ENCODE measurements at places on chromosomes 5 and 9.

GRCh38 chr5:114060866-114061265 is 301.0 kb upstream of the KCNN2 start:
- DNase-seq = no peak

DNA sequence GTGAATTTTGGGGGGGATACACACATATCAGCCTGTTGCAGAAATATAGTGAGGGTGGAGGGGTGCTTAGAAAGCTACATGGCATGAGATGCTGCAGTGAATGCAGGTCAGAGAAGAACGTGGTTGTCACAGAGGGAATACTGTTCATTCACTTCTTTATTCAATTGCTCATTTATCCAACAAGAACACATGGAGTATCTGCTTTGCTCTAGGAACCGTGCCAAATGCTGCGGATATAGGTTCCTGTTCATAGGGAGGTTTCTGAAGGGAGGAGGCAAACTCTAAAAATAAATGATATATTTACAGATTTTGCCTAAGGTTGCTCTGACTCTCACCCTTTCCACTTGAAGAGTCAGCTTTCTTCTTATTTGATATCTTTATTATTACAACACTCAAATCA is 444.3 kb upstream of the CLINT1 start:
- DNase-seq = peak; percentile 16

DNA sequence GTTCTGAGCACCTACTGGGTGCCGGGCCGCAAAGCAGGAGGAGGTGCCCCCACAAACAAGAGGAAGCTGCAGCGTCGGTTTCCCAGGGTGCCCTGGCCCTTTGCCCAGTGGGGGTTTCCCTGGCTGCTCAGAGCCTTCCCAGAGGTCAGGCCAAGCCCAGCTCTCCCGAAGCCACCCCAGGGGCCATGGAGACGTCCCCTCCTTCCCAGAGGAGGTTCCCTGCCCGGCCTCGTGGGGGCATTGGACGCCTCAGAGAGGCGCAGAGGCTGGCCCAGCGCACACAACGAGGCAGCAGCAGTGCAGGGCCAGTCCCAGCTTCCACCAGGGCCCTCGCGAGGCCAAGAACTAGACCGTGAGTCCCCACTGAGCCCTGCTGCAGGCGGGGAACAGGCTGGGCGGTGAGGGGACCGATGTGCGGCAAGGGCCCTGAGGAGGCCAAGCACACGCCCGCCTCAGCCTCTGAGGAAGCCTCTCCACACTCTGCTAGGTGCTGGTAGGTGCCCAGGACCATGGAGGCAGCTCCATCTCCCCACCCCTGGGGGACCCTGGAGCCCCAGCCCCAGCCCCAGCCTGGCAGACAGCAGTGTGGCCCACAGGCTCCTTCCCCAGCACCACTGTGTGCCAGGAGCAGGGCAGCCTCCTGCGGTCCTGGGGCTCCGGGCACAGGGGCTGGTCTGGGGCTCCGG is 7.0 kb downstream of the DIPK1B start:
- no peak for DNase-seq

DNA sequence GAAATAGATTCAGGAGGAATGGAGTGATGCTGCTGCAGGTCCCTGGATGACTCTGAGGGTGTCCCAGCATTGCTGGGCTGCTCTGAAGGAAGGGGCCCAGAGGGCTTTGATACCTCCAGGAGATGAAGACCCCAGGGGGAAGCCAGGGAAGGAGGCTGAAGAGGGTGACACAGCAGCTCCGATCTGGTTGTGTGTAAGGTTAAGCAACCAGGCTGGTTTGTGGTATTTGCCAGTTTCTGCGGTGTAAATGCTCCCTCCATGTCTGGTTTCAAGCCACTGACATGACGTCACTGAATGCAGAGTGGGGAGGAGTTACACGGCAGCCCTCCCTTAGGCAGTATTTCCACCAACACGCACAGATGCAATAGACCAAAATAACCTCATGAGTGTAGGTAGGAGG is 40.0 kb upstream of the ORM1 start:
- peak; percentile 36 for DNase-seq

DNA sequence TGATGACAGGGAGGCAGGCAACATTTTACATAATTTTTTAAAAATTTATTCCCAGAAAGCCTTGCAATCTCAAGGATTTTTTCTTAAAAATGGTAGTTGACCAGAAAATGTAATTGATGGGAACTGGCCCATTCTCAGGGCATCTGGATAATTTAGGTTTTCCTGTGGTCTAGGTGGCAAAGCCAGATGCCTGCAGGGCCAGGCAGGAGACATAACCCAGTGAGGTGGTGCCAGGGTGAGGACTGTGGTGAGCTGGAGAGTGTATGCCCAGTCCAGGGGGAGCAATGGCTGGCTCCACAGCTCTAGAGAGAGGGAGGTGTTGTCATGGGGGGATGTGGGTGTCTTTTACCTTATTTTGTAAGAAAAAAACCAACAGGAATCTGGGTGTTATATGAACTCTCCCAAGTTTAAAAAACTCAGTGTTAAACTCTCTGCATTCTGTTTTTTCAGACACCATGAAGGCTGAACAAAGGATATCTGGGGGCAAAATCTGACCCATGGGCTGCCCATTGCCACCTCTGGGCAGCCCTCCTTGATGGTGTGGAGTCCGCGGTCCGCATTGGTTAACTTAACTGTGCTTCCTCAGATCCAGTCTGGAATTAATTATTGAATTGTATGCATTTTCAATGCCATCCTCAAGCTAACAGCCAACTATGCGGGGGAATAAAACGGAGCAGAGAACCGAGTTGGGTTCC is 43.9 kb downstream of the BOD1 start:
- DNase-seq = no peak

DNA sequence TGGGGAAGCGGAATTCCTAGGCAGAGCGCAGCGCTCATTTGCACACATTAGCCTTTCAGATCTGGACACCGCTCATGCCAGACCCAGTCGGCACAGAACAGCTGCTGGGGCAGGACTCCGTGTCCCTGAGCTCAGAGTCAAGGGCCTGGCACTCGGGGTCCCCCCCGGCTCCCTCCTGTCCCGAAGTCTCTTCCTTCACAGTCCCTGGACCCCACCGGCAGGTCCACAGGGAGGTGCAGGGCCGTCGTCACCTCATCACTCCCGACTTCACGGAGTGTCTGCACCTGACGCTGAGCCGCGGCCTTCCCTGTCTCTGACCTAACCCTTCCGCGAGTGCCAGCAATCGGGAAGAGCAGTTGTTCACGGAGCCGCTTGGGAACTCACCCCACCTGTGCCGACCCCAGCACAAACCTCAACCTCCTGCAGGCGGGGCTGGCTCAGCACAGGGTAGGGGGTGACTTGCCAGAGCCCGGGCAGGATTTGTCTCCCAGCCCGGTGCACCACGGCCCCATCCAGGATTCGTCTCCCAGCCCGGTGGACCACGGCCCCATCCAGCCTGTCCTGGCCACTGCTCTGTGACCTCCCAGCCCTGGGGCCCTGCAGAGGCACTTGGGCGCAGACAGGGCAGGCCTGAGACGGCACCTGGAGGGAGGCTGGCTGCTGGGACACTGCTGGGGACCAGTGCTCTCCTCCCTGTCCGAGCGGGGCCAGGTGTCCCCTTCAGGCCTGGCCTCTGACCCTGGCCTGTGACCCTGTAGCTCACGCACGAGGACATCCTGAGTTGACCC is 9.9 kb upstream of the SLC9A3 start:
- no peak for DNase-seq

DNA sequence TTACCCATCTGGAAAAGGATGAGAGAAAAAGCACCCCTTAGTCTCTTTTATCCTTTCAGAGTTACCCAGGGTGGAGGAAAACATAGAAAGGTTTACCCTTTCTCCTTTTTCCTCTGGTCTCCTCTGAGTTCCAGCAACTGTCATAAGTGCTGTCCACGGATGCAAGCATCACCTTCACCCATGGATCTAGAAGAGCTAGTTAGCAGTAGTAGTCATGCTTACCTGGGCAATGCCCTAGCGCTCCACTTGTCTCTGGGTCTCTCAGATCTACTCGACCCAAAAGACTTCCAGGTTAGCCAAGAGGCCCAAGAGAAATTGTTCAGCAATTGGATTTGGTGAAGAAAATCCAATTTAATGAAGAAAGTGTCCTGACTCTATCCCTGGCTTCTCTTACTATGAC is 656.2 kb upstream of the PTPRD start:
- DNase-seq = no peak

DNA sequence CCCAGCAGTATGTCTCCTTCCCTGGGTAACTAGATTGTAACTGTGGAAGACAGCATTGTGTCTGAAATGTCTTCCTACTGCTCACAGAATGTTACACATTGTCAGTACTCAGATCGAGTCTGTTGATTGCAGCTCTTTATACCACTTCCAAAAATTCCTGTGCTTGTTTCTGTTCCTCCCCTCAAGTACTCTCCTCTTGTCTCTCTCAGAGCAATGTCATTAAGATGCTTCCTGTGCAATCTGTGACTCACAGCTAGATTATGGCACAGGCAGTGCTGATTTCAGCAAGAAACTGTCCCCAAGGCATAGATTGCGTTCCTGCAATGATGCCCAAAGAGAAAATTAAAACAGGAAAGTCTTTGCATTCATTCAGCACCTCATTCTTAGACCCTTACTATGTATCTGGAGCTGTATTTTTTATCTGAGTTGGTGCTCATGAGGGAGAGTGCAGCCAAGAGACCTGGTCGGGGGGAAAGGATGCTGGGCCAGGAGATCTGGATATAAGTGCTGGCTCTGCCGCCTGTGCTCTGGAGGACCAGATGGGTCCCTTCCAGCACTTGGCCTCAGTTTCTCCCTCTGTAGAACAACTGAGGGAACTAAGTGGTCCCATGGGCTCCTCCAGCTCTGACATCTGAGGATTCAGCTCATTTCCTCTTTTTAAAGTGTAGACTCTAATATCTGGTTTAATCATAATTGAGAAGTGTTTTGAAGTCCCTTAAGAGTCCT is 40.8 kb upstream of the GNPDA1 start:
- peak; percentile 75 for DNase-seq

DNA sequence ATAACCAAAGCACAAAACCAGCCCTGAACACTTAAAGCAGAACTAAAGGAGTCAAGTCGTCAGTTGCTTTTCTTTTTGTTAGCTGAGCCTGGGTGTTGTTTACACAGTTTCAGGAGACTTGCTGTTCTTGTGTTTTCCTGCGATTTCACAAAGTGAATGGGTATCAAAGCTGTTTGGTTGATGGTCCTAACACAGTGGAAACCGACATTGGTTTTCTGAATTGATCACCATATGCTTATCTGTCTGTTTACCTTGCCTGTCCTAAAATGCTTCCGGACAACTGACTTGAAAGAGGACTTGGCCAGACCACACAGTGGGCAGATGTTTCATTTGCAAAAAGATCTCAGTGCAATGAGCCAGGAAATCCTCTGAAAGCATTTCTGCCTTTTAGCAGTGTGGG is 676.4 kb downstream of the PRELID2 start:
- DNase-seq = peak; percentile 16

DNA sequence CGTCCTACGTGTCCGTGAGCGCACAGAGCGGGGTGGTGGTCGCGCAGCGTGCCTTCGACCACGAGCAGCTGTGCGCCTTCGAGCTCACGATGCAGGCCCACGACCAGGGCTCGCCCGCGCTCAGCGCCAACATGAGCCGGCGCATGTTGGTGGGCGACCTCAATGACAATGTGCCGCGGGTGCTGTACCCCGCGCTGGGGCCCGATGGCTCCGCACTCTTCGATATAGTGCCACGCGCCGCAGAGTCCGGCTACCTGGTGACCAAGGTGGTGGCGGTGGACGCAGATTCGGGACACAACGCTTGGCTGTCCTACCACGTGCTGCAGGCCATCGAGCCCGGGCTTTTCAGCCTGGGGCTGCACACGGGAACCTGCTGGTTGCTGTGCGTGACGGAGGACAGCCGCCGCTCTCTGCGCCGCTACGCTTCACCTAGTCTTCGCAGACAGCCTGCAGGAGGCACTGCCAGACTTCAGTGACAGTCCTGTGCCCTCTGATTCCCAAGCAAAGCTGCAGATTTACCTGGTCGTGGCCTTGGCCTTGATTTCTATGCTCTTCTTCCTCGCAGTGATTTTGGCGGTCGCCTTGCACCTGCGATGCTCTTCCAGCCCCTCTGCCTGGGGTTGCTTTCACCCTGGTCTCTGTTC is 2.4 kb upstream of the PCDHGA12 start:
- DNase-seq = no peak

GRCh38 chr9:131736431-131736830 is 3.4 kb downstream of the RAPGEF1 start:
- DNase-seq = no peak

- no peak for DNase-seq
Observed at GRCh38 chr9:97970165-97970564, 13.0 kb upstream of the ANP32B start.

GRCh38 chr5:139183502-139183901 is 14.7 kb downstream of the SIL1 start:
- no peak for DNase-seq

- DNase-seq = peak; percentile 88
Observed at GRCh38 chr5:151115272-151115905, 34.6 kb upstream of the TNIP1 start.

DNA sequence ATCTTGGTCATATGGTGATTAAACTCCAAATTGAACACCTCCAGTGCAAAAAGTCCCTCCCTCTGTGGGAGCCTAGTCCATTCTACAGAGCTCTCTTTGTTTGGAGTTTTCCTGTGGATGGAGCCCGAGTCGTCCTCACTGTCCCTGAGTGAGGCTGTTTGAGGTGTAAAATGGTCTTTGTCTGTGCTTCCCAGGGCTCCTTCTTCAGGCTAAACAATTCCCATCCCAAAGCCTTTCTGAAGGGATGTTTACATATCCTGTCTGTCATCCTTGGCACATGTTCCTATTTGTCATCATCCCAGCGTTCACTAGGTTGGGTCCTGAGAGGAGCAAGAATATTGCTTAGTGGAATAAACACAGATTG is 68.9 kb downstream of the COL27A1 start:
- peak; percentile 27 for DNase-seq

GRCh38 chr5:142845402-142845921 is 75.3 kb downstream of the ARHGAP26 start:
- DNase-seq = no peak

DNA sequence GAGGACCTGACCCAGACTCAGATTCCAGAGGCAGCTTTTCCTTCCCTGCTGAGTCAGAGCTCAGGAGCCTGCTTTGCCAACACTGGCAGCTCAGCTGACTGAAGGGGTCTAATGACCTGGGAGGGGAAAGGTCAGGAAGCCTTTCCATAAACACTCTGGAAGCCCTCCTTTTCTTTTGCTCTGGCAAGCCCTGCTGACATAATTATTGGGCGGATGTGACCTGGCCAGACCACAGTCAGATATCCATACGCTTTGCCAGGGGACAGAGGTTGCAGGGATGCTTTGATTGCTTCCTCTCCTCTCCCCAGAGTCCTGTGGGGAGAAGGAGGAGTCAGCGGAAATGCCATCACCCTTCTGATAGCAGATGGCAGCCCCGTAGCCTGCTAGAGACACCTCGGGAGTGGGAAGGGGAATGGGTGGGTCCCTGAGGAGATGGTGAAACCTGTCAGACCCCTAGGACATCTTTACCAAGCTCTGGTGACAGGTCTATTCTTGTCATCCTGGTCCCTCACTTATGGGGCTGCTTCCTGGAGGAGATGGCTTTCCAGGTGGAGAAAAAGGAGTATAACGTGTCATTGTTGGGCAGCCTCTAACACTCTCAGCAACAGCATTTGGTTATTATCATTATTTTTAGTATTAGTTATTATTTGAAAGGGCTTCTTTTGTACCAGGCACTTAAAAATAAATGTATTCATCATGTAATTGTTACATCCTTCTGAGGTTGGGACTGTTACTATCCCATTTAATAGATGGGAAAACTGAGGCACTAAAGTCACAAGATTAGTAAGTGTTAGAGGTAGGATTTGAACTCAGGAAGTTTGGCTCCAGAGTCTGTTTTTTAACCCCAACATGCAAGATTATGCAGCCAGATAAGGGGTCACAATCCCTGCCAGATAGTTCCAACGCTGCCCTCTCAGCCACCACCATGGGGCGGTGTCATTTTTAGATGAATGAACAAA is 11.6 kb downstream of the COL27A1 start:
- no peak for DNase-seq

Data from brain (organoid and tissue), 16 donors.